NCI-H187 (cell line): ENCODE measurements at places on chromosomes 12 and 14.

DNA sequence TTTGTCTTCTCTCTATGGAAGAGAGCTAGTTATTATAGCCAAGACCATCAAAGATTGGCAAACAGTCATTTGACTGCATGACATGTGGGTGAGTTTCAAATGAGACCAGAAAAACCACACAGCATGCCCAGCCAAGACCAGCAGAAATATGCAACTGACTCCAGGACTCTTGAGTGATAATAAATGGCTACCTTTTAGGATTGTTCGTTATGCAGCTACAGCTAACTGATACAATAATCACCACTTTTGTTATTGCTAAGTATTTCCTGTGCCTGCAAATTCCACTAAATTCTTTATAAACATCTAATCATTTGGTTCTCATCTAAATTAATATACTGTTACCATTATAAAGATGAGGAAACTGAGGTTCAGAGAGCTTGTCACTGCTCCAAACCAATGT is 528.4 kb upstream of the TBX3 start:
- no peak for DNase-seq

GRCh38 chr14:23095196-23096108 is at the start of gene C14orf119:
C14orf119 (plus strand) TSS chr14:23095505; CDS start chr14:23097659, 2,154 bp downstream.
- DNase-seq: no peak

DNA sequence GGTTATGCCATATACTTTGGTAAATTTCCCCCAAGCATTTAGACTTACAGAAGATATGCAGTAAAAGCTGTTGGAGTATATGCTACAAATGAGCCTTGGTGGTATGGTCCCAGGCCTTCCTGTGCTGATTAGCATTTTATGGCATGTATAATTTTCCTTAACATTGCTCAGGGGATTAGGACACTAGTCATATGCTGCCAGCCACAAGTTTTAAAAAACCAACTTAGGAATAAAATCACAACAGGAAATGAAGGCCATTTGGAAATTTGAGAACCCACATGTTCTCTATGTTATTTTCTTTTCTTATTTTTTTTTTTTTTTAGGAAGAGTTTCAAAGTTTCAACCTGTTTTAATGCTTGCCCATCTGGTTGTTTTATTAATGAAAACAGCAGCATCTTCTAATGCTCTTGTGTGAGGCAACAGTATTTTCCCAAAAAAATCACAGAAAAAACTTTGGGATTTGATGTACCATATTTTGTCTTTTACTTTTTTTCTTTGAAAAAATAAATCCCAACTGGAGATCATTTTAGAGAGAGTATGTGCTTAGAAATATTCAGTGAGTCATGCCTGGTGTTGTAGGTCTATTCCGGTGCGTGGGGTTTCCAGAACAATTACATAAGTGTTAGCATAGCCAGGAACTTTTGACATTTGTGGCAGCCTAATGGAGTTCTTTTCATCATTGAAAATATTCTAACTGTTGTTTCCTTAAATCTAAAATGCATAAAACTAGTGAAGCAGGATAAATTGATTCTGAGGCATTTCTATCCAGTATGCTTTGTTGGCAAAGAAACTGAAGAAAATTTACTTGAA is 21.7 kb upstream of the DUSP6 start:
- DNase-seq: no peak

- no peak for DNase-seq
Observed at GRCh38 chr14:84041421-84041820, 1488.5 kb upstream of the FLRT2 start.

DNA sequence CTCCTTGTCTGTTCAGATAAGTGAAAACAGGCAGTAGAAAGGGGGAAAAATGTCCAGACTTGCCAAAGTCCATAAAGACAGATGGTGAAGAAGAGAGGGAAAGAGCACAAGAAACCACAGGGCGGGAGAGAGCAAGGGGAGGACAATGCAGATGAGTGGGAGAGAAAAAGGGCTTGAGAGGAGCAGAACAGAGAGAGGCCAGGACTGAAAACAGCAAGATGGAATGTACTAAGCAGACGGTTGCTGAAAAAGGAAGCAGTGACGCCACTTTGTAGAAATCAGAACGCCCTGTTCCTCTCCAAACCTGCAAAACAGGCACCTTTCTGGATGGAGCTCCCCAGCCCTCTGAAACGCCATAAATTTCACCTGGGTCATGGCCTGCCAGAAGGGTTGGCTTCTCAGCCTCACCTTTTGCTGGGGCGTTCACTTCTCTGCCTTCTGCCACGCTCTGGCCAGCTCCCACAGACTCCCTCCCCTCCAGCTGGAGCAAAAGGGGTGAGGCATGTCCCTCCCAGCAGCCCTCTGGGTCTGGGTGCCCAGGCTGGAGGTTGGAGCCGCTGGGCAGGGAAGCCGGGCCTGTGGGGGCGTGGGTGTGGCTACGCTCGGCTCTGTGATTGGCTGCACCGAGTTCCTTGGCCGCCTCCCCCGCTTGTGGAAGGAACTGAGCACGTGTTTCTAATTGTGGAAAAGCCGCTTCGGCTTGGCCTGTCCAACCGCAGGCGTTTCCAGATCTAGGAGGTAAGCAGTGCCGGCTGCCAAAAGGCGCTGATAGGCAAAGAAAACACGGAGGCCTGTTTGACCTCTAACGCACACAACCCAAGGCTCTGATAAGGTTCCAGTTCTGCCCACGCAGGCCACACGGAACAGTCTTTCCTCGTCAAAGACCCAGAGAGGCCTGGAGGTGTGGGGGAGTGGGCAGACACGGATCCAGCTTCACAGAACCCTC is 29.3 kb downstream of the SLC7A8 start:
- no peak for DNase-seq

DNA sequence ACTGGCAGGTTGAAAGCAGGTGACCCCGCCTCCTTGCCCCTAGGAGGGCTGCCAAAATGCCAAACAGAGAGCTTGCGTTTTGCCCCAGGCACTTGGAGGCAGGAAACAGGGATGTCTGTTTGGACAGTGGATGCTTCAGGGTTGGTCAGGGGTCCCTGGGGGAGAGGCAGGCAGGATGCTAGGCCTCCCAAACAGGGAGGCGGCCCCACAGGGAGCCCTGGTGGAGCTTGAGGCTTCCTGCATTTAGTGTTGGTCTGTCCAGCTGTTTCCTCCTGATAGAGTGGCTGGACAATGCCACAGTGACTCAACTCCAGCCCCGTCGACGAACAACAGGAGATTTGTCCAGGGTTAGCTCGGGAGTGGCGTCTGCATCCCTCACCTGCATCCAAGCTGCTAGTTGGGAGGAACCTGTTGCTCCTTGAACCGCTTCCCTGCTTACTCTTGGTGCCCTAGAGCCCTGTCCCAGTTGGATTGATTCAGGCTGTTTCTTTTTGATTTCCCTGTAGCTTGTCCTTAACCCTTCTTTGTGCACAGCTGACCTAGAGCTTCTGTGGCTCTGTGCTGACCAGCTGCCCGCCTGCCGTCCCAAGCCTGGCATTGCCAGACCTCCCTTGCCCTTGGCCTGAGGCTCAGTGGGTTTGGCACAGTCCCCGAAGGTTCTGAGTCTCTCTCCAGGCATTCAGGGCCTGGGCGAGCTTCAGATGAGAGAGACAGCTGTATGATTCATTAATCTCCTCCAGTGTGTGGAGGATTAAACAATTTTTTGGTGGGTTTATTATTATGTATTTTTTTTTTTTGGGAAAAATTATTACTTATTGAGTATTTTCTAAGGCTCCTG is 45.9 kb downstream of the TSPAN9 start:
- DNase-seq: no peak

DNA sequence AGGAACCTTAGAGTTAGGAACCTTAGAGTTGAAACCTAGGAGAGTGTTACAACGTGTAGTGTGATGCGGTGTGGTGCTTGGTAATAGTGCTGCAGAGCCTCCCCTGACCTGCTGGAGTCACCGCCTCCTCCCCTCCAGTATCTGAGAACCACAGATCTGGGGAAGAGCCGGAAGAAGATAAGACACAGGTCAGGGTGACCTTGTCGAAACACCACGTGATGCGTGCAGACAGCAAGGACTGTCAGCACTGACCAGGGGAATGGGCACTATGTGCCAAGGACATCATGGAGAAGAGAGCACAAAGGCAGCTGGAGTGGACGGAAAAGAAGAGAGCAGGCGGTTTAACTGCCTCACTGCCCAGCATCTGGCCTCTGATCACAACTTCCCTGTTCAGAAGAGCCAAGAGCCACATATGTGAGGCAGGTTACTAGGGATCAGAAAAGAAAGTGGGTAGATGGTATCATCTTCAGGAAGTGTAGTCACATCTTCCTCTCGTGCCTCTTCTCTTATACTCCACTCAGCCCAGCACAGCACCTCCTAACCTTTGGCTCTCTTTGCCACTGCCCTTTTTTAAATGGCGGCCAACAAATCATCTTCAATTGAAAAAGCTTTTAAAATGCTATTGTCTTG is 93.7 kb downstream of the TESC start:
- DNase-seq: no peak

GRCh38 chr14:34103176-34103575 is 152.3 kb upstream of the EGLN3 start:
- DNase-seq: no peak

GRCh38 chr14:51512316-51512715 is 139.4 kb upstream of the FRMD6 start:
- no peak for DNase-seq

- DNase-seq: no peak
Observed at GRCh38 chr12:117084405-117085317, 14.6 kb downstream of the TESC start.

GRCh38 chr12:32272465-32272864 is 126.9 kb upstream of the FGD4 start:
- no peak for DNase-seq

DNA sequence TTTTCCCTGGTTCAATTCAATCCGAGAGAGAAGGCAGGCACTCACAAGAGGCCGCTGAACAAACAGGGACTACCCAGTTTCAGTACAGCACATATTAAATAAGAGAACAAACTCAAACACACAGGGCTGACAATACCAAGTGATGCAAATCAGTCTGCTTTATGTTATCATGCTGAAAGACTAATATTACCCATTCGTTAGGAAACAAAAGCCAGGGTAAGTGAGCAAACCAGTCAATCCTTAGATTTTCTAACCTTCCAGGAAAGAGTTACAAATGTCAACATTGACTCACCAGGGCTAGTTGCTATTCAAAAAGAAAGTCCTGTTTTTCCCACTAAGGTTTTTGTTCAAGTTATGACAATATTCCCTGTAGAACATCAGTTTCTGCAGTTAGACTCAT is 246.2 kb downstream of the C12orf42 start:
- DNase-seq: no peak

- DNase-seq: no peak
Observed at GRCh38 chr12:19457561-19457960, 18.3 kb downstream of the AEBP2 start.

DNA sequence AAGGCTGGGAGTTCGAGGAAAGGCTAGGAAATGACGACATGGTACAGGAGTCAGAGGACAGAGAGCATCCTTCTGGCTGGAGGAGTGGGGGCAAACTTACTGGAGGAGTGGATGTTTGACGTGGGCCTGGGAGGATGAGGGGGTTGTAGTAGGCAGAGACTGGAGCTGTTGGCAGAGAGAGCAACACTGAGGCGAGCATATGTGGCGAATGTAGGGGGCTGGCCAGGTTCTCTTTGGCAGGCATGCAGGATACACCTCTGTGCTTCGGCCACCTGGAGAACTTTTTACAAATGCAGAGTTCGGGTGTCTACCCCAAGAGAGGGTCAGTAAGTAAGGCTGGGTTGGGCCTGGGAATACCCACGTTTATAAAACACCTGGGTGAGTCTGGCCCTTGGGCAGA is 385.7 kb downstream of the FUT8 start:
- no peak for DNase-seq

DNA sequence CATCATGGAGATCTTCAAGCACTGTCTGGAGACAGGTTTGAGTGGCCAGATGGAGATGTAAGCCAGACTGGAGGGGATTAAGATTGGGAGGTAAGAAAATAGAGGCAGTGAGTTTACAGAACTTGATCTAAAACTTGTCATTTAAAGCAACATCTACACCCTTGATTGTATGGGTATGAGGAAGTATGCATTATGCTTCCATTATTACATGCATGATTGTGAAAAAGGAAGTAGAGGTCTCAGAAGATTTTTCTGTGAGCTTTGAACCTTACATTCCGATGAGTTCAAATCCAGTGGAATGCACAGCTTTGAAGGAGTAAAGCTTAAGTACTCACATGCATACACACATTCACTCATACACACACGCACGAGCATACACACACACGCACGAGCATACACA is 550.8 kb downstream of the MED13L start:
- no peak for DNase-seq

DNA sequence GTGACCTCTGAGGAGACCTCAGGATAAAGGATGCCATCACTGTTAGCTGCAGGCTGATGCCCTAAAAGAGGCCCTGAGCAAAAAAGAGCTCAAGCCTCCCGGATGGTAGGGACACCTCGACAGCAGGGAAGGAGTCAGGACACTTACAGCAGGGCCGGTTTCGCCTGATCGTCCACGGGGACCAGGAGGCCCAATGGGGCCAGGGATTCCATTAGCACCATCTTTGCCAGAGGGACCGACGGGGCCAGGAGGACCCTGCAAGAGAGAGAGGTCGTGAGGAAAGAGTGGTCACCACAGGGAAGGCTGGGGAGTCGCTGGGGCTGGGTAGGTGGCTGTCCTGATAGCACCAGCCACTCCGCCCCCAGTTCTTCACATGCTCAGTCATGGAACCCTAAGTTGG is 12.4 kb downstream of the TMEM106C start:
- DNase-seq: no peak

- no peak for DNase-seq
Observed at GRCh38 chr14:20499108-20499507, 6.2 kb upstream of the RNASE10 start.

- no peak for DNase-seq
Observed at GRCh38 chr12:93460902-93461301, 6.4 kb upstream of the MRPL42 start.

DNA sequence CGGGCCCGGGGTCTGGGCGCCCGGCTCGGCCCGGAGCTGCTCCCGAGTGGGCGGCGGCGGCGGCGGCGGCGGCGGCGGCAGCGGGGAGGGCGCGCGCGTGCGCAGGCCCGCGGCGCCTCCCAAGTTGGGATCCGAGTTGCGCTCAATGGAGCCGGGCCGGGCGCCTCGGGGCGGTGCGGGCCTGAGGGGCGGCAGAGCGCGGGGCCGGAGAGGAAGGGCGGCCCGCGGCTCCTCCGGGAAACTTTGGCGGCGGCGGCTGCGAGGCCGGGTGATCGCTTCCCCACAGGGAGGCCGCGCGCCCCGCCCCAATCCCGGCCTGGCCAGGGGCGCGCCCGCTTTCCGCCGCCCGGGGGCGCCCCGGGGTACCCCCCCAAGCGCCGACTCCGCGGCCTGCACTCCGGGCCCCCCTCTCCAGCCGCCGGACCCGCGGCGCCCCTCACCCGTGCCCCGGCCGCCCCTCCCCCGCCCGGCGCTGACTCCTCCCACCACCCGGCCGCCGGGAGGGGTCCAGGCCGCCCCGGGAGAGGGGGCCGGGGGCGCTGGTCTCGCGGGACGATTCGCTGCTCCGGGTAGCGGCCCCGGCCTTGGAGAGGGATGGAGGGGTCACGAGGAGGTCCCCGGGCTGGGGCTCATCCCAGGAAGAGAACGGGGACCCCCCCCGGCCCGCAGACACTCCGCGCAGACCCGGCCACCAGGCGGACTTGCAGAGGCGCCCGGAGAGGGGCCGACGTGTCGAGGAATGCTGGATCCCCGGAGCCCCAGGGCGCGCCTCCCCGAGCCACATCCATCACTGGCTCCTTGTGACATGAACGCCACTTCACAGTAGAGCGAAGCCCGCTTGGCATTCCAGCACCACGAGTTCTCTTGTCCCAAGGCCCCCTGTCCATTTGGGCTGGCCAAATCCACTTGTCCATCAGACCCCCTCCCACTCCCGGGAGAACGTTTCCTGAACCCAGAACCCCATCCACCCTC is at the start of gene RILPL1:
Gene RILPL1 (minus strand): TSS at position 48 of the 972 bp plus-strand sequence. CDS start 237 bp downstream, outside the sequence.
- DNase-seq: no peak
